ENCODE measurements at places on chromosomes 1 and 21. TPM values are rescaled to one million over a fixed set of nuclear protein-coding genes. Genes with fewer than 3 reads are reported as not detected.

The EPHB2 gene
- 3.3 TPM for total RNA-seq

DNA sequence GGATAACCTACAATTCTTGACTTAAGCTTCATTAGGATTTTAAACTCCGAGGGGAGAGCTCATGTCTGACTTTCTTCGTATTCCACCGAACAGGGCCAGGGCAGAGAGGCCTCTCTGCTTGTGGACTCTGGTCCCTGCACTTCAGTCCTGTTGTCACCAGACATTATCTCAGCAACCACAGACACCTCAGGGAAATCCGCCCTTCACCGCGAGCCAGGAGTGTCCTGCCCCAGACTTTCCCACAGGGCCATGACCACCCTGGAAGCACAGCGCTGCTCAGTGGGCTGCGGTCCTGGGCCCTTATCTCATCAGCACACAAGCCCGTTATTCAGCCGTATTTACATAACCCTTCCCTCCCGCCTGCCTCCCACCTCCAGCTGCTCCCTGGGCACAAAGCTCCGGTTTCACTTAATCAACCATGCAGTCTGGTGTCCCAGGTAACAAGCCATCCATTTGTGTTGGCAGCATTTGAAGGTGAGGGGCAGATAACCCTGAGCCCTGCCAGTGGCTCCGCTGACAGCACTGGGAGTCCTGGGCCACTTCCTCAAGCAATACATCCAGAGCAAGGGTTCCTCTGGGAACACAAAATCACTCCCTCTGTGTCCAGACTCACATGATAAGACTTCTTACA is 122.8 kb upstream of the RAB4A start:
- no peak for DNase-seq

- DNase-seq = peak; percentile 93
Observed at GRCh38 chr1:171141688-171142415, 43.2 kb upstream of the FMO2 start.

GRCh38 chr21:16945580-16945979 is 567.3 kb upstream of the CXADR start:
- no peak for DNase-seq
